Osteocyte (in vitro differentiated cells): ENCODE measurements at places on chromosomes 1 and 21. TPM values are rescaled to one million over a fixed set of nuclear protein-coding genes. Genes with fewer than 3 reads are reported as not detected.

TSPAN1 gene
- 0.68 and 0.91 TPM in 2 replicates for total RNA-seq

OLIG2 gene
- total RNA-seq, result 0.37 and 0.56 TPM in 2 replicates

CSRP1 gene
- total RNA-seq, result 0.56 and 1.6 TPM in 2 replicates

FAM72D gene
- total RNA-seq, result 0.73 and 1.0 TPM in 2 replicates

MCOLN2 gene
- total RNA-seq, result not detected in 2 replicates

RPAP2 gene
- 29.0 and 32.6 TPM in 2 replicates for total RNA-seq

NHLH1 gene
- 0.16 and 0.31 TPM in 2 replicates for total RNA-seq

MOB3C gene
- 9.4 and 9.6 TPM in 2 replicates for total RNA-seq

WDR77 gene
- total RNA-seq, result 22.7 and 24.0 TPM in 2 replicates

SPATA1 gene
- total RNA-seq, result 1.7 and 2.3 TPM in 2 replicates

EPHB2 gene
- 32.5 and 33.6 TPM in 2 replicates for total RNA-seq

HSPG2 gene
- 197 and 230 TPM in 2 replicates for total RNA-seq

MYBPHL gene
- not detected in 2 replicates for total RNA-seq
